ENCODE measurements at places on chromosomes 7 and 10.

DNA sequence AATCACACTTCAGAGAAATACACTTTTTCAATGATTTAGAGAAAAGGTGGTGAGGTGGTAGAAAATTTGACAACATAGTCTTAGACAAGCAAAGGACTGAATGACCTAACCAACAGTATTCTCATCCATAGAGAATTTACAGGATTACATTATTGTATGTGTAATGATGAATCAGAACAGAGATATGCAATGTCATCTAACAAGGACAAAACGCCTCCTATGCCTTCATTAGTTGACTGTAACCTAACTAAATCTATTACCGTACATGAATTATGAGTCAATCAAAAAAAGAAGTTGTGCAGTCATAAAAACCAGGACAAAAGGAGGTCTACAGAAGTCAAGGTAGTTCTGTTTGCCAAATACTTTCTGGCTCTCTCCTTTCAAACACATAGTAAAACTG lies 66.5 kb downstream of the RAB11FIP2 start:
- no peak for DNase-seq

DNA sequence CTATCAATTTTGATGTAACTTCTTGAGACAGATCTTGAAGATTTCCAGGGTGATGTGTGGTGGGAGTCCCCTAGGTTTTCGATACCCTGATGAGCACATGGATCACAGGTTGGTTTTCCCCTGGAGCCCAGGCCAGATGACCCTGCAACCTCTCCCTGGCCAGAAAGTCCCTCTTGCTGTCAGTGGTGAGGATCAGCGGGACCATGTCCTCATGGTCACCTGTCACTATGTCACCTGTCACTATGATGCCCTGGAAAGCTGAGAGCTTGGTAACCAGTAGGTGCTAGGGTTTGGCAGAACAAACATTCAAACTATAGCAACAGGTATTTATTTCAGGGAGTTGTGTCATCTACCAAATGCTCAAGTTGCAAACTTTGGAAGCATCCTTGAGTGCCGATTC lies 197.9 kb downstream of the ARHGAP12 start:
- no peak for DNase-seq

DNA sequence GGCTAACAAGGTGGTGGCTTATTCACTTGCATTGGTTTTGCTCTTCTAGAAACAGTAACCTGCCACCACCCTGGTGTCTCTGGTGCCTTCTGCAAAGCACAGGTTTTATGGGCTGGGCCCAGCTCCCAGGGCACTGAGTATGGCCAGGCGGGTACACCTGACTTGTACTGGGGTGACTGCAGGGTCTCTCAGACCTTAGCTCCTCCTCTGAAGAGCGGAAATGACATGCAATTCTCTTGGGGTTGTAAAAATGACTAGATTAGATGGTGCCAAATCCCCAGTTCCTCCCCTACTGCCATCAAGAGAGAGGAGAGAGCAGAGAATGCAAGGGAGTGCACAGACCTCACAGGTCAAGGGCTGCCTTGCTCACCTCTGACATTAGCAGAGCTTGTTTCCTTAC lies 14.7 kb downstream of the ESYT2 start:
- no peak for DNase-seq

DNA sequence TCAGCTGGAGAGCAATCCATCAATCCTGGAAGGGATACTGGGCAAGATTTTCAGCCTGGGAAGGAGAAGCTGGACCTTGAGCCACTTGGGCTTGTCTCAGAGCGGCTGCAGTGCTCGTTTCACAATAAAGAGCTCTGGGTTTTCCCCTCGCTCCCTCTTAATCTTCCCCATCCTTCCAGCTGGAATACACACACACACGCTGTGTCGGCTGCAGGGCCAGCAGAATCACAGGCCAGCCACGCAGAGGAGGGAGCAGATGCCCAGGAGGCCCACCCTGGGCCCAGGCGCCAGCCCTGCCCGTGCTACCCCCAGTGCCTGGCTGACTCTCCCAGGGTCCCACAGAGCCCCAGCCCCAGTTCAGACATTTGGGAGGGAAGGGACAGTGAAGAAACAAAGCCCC lies 255.1 kb downstream of the TNS3 start:
- no peak for DNase-seq

DNA sequence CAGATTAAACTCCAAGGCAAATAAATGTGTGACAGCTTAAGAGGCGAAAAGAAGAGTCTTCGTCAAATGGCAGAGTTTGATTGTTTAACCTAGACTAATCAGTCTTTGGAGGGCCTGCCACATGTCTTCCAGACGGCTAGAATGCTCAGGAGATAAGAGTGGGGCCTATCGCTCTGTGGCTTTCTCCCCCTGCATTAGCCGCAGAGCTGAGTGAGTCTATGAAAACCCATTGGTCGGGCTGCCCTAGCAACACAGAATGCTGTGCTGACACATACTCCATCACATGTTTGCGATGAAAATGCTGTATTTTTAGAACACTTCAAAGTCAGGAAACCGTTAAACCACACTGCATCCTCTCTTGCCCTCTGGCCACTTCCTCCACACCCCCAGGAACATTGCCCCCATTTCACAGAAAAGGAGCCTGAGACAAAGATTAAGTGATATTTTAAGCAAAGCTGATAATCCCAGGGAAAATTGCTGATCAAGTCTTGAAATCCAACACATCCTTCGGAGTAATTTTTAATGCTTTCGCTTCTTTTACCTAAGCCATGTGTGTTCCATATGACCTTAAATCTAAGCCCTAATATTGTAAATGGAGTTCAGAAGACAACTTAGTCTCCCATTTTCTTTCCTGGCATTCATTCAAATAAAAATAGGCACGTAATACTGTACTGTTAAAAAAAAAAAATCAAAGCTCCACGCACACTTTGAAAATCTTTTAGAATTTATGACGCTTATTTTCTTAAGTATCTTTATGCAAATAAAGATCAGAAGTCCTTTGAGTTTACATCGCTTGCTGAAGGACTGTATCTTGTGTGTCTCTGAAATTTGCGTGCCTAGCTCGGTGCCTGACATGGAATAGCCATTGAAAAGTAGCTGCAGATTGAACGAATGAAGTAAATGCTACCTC lies 161.2 kb downstream of the CELF2 start:
- DNase-seq: peak; percentile 67

DNA sequence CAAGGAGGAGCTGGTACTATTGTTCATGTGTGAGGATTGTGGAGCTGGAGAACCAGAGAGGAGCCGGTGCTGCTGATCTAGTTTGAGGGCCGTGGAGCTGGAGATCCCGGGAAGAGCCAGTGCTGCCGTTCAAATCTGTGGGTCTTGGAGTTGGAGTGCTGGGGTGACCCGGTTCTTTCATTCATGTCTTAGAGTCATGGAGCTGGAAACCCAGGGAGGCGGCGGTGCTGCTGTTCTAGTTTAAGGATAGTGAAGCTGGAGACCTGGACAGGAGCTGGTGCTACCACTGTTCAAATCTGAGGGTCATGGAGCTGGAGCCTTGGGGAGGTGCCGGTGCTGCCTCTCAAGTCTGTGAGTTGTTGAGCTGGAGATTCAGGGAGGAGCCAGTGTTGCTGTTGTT lies 88.5 kb upstream of the ZNF479 start:
- DNase-seq: no peak

DNA sequence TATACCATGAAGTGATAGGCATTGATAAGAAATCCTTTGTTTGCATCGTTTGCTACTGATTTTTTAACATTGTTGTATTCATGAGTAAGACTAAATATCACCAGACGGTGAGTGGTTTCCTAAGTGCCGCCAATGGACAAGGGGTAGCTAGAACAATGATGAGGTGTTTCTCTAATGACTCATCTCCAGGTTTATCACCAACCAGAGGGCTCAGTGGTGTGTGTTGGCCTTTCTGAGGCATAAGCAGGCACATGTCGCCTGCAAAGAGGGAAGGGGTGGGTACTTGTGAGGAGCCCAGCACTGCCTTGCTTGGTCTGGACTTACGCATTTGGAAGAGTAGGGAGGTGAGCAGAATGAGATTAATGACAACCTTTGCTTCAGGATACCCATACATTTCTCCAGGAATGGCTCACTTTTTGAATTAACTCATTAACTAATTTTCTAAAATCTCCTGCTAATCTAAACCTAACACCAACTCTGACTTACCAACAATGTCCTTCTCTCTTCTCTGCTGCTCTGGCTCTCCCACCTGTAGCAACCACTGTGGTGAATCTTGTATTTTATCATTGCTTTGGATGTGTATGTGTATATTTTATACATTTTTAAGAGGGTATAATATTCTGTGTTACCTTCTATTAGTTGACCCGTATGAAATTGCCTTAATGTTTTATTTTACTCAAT lies 722.6 kb downstream of the GRID1 start:
- no peak for DNase-seq
